ENCODE measurements at places on chromosomes 3 and 15. TPM values are rescaled to one million over a fixed set of nuclear protein-coding genes. Genes with fewer than 3 reads are reported as not detected.

DNA sequence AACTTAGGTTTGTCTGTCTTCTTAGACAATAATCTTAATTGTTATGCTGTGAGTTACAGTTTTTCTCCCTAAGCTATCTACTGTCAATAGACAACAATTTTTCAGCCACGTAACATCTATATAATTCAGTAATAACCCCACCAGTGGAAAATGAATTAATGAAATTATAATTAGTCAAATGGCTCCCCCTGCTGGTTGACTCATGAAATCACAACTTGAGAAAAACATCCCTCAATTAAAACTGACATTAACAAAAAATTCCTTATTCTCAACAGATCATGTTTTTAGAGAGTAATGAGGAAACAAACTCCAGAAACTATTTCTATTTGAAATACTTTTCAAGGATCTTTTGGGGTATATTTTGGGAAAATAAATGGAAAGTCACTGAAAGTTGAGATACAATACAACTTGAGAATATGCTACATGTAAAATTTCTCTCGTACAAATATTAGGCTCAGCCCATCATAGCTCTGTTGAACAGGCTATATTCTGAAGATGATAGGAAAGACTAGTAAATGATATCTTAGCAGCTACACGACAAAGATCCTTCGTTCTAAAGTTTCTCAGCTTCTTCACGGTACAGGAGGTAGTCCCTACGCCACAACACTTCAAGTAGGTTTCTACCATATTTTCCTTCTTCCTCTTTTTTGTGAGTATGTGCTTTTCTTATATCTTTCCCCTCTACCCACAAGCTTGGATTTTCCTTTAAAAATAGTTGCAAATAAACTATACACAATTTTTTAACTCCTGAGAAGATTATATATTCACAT, 20.7 kb downstream of the PPP1R2 start:
- DNase-seq = no peak

GRCh38 chr3:113828600-113828999, 10.0 kb upstream of the GRAMD1C start:
- no peak for DNase-seq

Gene SEC22A
- polyA plus RNA-seq = 25.5 TPM

Gene PLA2G4E
- polyA plus RNA-seq = not detected

Gene ATP13A4
- polyA plus RNA-seq = 0.41 TPM

DNA sequence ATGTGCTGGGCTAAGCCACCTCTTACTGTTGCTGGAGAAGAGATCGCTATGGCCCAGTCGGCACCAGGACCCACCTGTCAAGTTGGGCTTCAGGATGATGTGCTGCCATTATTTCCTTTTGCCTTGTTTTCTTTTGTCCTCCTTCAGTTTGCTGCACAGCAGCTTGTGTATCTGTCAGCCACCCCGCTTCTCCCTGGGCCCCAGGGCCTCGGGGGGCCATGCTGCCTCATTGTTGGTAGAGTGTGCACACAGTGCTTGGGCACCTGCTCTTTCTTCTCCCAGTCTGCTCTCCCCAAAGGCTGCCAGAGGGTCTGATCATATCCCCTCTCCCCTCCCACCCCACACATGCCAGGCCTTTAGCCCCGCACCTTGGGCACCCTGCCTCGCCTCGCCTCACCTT, 185.5 kb upstream of the ATP10A start:
- no peak for DNase-seq

Gene PFN2
- polyA plus RNA-seq = 542 TPM

- DNase-seq = no peak
Measured at GRCh38 chr15:80703081-80703480, 8.0 kb downstream of the ABHD17C start.

- no peak for DNase-seq
Measured at GRCh38 chr3:6182476-6182875, 678.4 kb upstream of the GRM7 start.

Data from left renal pelvis (tissue), 4 donors.